CD4-positive, alpha-beta T cell treated with Interleukin-6 for 4 hours (primary cell): ENCODE measurements at places on chromosomes 5 and 9.

DNA sequence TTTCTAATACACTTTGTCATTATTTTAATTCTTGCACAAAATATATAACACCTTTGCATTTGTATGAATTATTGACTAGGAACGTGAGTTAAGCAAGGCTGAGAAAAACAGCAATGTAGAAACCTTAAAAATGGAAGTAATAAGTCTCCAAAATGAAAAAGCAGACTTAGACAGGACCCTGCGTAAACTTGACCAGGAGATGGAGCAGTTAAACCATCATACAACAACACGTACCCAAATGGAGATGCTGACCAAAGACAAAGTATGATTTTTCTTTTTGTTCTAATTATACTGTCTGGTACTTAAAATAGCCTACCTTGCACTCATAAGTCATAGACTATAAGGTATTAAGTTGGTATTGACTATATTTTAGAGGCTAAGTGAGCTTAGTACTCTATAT, 34.4 kb downstream of the RAD50 start:
- DNase-seq: no peak

GRCh38 chr9:32424616-32425015, 40.2 kb downstream of the ACO1 start:
- DNase-seq: no peak

- no peak for DNase-seq
These were observed 88.0 kb downstream of the TNC start for GRCh38 chr9:115030006-115030405.

DNA sequence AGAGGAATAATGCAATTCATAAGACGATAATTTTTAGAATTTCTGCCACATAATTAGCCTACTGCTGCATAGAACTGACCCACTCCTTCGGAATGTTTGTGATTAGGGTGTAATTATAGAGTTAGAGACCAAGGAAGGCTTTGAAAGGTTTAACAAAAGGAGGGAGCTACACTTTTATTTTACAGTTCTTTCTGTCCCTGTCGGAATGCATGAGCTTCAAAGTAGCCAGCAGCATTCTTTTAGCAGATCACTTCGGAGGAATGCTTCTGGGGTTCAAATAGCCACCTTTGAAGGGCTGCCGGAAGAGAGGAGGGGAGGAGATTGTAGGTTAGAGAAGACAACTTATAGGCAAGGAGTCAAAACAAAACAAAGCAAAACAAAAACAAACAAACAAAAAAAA, 168.1 kb downstream of the GRIA1 start:
- DNase-seq: no peak

GRCh38 chr9:2622461-2623287, 1.1 kb downstream of the VLDLR start:
- DNase-seq: peak; percentile 2

DNA sequence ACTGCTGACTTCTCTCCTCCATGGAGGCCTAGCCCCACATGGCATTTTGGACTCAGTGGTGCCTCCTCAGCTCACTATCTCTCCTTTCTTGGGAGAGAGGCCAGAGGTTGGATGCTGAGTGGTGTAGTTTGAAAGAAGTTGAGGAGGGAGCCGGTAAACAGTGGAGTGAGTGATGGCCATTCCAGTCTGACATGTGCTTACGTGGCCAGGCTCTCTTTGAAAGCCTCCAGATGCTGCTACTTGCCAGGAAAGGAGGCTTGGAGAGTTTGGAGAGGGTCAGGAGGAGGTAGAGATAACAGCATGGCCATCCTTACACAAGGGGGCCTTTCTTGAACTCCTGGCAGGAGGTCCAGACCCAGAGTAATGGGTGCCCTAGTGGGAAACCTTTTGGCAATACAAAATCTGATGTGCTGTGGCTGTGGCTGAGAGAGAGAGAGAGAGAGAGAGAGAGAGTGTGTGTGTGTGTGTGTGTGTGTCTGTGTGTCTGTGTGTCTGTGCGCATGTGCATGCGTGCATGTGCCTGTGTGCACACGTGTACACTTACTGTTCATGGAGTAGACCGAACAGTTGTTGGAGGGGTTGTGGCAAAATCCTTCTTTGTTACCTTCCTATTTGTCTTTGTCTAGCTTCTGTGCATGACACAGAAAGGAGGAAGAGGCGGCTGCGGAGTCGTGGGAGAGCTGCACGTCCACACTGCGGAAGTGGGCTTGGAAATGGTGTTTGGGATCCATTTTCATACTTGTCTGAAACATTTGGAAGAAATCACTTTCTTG, 37.8 kb downstream of the RALGPS1 start:
- no peak for DNase-seq

- no peak for DNase-seq
These were observed 268.6 kb upstream of the PTGER4 start for GRCh38 chr5:40410964-40411635.

- no peak for DNase-seq
These were observed 102.5 kb upstream of the TNC start for GRCh38 chr9:115220319-115221005.

GRCh38 chr5:103207653-103208052, 50.9 kb upstream of the MACIR start:
- no peak for DNase-seq

GRCh38 chr9:92614763-92615461, 55.0 kb downstream of the IPPK start:
- no peak for DNase-seq

- DNase-seq: no peak
These were observed 97.9 kb downstream of the AOPEP start for GRCh38 chr9:94824411-94824810.

GRCh38 chr9:96603305-96604003, 16.2 kb downstream of the CDC14B start:
- DNase-seq: no peak

- no peak for DNase-seq
These were observed 48.4 kb downstream of the GALNT10 start for GRCh38 chr5:154238776-154239481.

GRCh38 chr5:114411380-114411931, 49.6 kb downstream of the KCNN2 start:
- DNase-seq: no peak

DNA sequence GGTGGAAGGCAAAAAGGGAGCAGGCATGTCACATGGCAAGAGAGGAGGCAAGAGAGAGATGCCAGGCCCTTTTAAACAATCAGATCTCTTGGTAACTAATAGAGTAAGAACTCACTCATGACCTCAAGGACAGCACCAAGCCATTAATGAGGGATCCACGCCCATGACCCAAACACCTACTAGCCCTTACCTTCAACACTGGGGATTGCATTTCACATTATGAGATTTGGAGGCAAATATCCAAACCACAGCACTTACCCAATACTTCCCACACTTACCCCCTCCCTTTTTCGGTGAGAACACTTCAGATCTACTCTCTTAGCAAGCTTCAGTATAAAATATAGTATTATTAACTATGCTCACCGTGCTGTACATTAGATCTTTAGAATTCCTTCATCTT, 41.9 kb downstream of the ZNF354A start:
- no peak for DNase-seq

DNA sequence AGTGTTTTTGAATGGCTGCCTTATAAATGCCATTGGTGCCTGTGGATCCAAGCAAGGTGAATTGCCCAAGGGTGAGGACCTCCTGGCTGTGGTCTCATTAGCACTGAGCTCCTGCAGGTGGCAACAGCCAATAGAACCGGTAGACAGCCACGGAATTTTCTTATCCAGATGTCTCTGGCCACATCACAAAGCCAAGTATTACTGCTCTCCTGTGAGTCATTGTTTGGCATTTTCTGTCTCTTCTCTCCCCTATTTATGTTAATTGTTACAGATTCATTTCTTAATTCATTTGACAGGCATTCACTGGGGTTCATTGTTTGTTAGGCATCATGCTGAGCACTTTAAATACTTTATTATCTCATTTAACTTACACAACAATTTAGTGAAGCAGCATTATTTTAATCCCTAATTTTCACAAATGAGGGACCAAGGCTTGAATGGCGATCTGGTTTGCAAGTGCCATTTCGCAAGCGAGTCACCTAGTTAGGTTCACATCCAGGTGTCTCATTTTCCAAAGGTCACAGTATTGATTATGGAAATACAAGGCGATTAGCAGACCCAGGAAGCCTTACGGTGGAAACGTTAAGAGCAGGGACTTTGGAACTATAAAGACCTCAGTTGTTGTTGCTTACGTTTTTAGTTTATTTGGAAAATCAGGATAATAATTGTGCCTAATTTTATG, 58.2 kb upstream of the DPYSL3 start:
- no peak for DNase-seq

DNA sequence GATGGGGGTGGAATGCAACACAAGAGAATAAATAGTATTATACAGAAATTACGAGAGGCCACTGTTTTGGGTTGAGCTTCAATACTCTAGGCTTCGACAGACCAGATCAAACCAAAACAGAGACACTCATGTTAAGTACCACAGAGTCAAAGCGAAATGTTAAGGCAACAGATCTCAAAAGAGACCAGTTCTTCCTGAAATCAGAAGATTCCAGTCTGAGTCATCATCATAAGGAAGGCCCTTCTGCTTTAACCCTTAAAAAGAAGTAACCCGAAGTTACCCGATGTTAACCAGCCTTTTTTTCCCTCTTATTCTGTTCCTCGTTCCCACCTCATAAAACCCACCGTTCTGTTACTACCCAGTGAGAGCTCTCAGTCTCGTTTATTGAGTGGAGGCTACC, 75.9 kb downstream of the SFXN1 start:
- DNase-seq: no peak

GRCh38 chr9:136703276-136703860, 9.0 kb upstream of the DIPK1B start:
- DNase-seq: no peak

DNA sequence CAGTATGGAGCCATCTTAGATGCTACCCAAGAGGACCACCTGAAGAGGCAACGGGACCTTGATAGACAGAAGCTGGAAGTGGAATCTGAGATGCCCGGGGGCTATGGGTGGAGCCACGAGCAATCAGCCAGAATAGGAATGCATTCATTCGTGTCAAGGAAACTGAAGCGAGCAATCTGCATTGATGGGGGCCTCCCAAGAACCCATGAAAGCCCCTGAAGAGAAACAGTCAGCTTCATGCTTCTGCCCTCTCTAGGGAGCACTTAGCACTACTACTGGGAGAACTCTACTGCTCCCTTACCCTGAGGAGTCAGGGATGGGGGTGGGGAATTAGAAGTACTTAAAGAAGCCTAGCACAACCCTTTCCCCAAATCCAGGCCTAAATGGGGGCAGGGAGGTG, 51.9 kb upstream of the TCERG1 start:
- DNase-seq: no peak

GRCh38 chr5:5239191-5239590, 99.1 kb downstream of the ADAMTS16 start:
- DNase-seq: no peak

DNA sequence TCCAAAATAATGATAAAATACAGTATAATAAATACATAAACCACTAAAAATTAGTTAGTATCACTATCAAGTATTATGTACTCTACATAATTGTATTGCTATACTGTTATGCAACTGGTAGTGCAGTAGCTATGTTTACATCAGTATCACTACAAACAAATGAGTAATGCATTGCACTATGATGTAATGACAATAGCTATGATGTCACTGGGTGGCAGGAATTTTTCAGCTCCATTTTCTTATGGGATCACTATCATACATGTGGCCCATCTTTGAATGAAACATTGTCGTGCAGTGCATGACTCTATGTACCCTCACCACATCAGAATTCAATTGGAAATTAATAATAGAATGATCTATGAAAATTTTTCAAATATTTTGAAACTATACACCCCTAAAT, 201.3 kb downstream of the MPDZ start:
- no peak for DNase-seq

DNA sequence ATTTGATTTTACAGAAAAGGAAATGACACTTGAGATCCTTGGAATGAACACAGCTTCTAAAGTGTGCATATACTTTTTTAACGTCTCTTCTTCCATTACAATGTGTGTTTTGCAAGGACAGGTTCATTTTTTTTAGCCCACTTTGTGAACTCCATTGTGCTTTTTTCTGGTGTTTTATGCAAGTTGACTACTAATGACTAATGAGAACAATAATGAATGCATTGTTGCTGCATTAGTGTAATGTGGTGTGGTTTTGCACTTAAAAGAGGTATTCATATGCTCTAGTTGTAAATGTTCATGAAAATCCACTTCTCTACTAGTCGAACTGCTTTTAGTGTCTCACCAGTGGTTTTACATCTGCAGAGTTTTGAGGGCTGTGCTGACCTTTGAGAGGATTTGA, 93.6 kb downstream of the UHRF2 start:
- DNase-seq: no peak

GRCh38 chr9:124130277-124131075, 118.9 kb downstream of the LHX2 start:
- no peak for DNase-seq

DNA sequence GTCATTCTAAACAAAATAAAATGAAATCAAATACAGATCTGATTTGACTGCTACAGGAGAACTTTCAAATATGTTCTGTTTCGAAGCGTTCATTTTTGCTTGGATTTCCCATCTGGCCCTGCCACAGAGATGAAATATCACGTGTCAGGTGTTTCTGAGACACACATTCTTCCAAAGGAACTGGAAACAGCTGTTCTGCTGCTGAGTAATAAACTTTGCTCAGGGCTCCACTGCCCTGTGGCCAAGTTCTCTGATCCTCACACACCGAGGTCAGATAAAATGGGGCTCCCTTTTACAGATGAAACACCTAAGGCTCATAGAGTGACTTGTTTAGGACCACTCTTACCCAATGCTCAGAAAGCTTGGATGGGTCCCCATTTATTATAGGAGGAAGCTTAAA, 42.5 kb downstream of the FRMPD1 start:
- no peak for DNase-seq

- DNase-seq: no peak
These were observed 355.4 kb upstream of the PDE4D start for GRCh38 chr5:60248901-60249300.

GRCh38 chr9:120363697-120364096, 216.3 kb downstream of the CDK5RAP2 start:
- no peak for DNase-seq

DNA sequence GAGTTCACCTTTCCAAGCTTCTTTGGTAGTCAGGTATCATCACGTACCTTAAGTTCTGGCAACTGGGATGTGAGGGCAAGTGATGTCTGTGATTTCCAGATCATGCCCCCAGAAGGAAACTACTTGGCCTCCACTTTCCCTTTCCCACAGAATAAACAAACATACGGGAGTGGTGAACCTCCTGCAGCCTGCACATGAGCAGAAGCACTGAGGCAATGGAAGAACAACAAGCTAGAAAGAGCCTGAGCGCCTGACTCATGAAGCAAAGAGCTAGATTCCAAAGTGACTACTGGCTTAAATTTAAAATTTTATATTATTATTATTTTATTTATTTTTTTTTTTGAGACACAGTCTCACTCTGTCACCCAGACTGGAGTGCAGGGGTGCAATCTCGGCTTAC, 35.0 kb downstream of the ARL15 start:
- DNase-seq: no peak

GRCh38 chr9:123544007-123544827, 188.2 kb downstream of the CRB2 start:
- DNase-seq: no peak

GRCh38 chr5:139251281-139251687, 42.3 kb upstream of the MATR3 start:
- DNase-seq: peak; percentile 47

DNA sequence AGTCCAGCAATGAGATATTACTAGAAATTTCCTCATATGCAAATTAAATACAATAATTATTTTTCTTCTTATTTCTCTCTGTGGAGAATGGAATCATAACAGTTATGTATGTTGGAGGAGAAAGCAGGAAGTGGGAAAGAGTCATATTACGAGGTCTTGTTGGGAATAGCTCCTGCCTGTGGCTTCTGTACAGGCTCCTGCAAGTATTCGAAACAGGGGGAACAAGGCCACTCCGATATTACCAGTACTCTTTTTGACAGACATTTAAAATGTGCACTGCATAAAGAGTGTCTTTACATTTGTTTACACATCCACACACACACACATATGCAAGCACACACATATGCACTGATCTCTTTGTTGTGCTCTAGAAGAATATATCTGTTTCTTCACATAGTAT, 812.0 kb upstream of the ZNF608 start:
- no peak for DNase-seq
